ENCODE measurements at places on chromosomes 2 and 18. TPM values are rescaled to one million over a fixed set of nuclear protein-coding genes. Genes with fewer than 3 reads are reported as not detected.

SCN1A gene
- 0.66 TPM for total RNA-seq

ZBTB7C gene
- 9.1 TPM for total RNA-seq

PJVK gene
- total RNA-seq: 12.2 TPM

PRSS56 gene
- total RNA-seq: 0.09 TPM

SLC23A3 gene
- total RNA-seq: 2.6 TPM

HOXD12 gene
- 0.27 TPM for total RNA-seq

DSEL gene
- 6.4 TPM for total RNA-seq

IL36RN gene
- 0.84 TPM for total RNA-seq

CYTIP gene
- total RNA-seq: not detected

ADAM17 gene
- 47.2 TPM for total RNA-seq

KCNG2 gene
- total RNA-seq: not detected

TRIM43 gene
- not detected for total RNA-seq

CDCA7 gene
- total RNA-seq: 17.6 TPM

ARHGEF4 gene
- 20.9 TPM for total RNA-seq

ZC3H6 gene
- 12.1 TPM for total RNA-seq

RSAD2 gene
- total RNA-seq: 3.7 TPM

TPO gene
- not detected for total RNA-seq

NDUFAF7 gene
- total RNA-seq: 27.0 TPM

DSC1 gene
- 0.43 TPM for total RNA-seq

KIF5C gene
- total RNA-seq: 1.3 TPM

TDRD15 gene
- not detected for total RNA-seq

EFR3B gene
- total RNA-seq: 15.4 TPM

FN1 gene
- 896 TPM for total RNA-seq
